ENCODE measurements at places on chromosomes 11 and 22. TPM values are rescaled to one million over a fixed set of nuclear protein-coding genes. Genes with fewer than 3 reads are reported as not detected.
A peak's percentile ranks its signal among the peaks of the same experiment; 100 is the strongest.

The C1QTNF4 gene
- 0.19 TPM for total RNA-seq

The ACP2 gene
- total RNA-seq: 24.8 TPM

- H3K4me3 ChIP-seq: no peak overlapping the region
- H3K4me1 ChIP-seq: no peaks in the 10 kb centered on the region
- no peak for DNase-seq
- H3K27ac ChIP-seq: no peak overlapping the region
- H3K27me3 ChIP-seq: peaks cover 5% of the 10 kb centered on the region
These were observed 83.9 kb upstream of the USP47 start for GRCh38 chr11:11757909-11758308.

- no peak overlapping the region for H3K4me3 ChIP-seq
- no peak overlapping the region for H3K27ac ChIP-seq
- no peaks in the 10 kb centered on the region for H3K36me3 ChIP-seq
- no peaks in the 10 kb centered on the region for H3K27me3 ChIP-seq
- no peaks in the 10 kb centered on the region for H3K4me1 ChIP-seq
- DNase-seq: no peak
These were observed 62.6 kb upstream of the WT1 start for GRCh38 chr11:32497951-32498350.

GRCh38 chr11:131331546-131331945 is 38.9 kb upstream of the NTM start:
- no peak overlapping the region for H3K4me3 ChIP-seq
- no peaks in the 10 kb centered on the region for H3K4me1 ChIP-seq
- no peaks in the 10 kb centered on the region for H3K27me3 ChIP-seq
- H3K36me3 ChIP-seq: no peaks in the 10 kb centered on the region
- H3K27ac ChIP-seq: no peak overlapping the region
- DNase-seq: no peak

DNA sequence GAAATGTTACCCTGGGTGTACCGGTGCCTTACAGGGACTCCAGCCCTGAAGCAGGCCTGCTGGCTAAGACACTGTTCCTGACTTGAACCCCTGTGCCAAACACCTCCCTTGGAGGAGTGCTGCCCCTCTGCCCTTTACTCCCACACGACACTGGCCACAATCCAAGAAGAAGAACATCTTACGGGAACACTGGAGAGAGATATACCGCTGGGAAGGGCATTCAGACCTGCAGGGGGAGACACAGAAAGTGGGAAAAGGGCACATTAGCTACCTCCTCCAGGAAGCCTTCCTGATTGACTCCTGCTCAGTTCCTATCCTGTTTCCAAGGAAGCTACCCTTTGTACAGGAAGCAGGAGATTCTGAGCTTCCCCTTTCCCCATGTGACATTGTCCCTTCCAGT is 18.7 kb downstream of the TMPRSS13 start:
- no peak overlapping the region for H3K4me3 ChIP-seq
- no peak for DNase-seq
- peaks cover 18% of the 10 kb centered on the region for H3K4me1 ChIP-seq
- no peaks in the 10 kb centered on the region for H3K27me3 ChIP-seq

DNA sequence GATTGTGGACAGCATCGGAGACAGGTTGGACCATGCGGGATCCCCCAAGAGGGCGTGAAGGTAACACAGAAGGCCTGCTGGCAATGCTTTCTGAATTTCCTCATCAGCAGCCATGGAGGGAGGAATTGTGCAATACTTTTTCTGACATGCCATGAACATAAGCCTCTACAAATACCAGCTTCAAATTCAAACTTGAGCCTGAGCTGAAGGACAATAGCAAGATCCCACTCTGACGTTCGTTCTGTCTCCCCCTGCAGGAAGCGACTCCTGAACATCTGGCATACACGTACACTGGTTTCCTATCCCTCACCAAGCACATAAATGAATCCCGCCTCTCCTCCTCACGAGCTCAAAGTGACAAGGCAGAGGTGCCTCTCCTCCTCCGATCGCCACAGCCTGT is 312.2 kb downstream of the BRD1 start:
- DNase-seq: no peak
- H3K4me1 ChIP-seq: peaks cover 4% of the 10 kb centered on the region
- peaks cover 7% of the 10 kb centered on the region for H3K36me3 ChIP-seq
- no peak overlapping the region for H3K4me3 ChIP-seq

DNA sequence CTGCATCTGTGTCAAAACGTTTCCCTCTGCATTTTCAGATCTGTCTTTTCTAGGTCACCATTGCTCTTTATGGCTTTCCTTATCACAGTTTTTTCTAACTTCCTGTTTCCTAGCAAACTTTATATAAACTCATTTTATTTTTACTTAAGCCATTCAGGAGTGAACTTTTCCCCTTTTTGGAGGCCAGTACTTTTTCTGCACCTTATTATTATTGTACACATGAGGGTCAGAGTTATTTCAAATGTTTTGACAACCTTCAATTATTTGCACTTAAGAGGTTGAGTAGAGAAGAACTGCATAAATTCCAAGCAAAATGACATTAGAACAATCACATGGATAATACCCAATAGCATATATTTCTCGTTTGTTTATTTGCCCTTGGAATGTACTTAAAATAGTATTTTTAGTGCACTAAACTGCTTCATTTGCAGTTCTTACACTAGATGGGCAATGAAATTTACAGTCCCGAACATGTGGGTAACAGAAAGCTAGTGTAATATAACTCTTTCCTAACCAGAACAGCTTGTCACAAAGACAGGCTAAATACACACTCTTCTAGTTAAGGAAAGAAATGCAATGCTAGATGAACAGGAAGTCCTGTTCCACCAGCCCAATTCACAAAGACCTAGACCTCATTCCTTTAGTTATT is 79.5 kb downstream of the UBASH3B start:
- H3K4me1 ChIP-seq: peaks cover 18% of the 10 kb centered on the region
- no peak overlapping the region for H3K27ac ChIP-seq
- H3K27me3 ChIP-seq: peaks cover 8% of the 10 kb centered on the region
- DNase-seq: no peak
- no peaks in the 10 kb centered on the region for H3K36me3 ChIP-seq

GRCh38 chr11:75536786-75537641 is 11.3 kb upstream of the GDPD5 start:
- H3K4me3 ChIP-seq: peak overlapping the region; percentile 54
- H3K4me1 ChIP-seq: peaks cover 32% of the 10 kb centered on the region
- H3K36me3 ChIP-seq: no peaks in the 10 kb centered on the region
- no peaks in the 10 kb centered on the region for H3K27me3 ChIP-seq

GRCh38 chr11:33907421-33907820 is 15.5 kb upstream of the LMO2 start:
- peaks cover 30% of the 10 kb centered on the region for H3K27me3 ChIP-seq
- H3K36me3 ChIP-seq: no peaks in the 10 kb centered on the region
- no peak for DNase-seq
- no peak overlapping the region for H3K4me3 ChIP-seq

- peak within 1 kb of the TSS; percentile 39 for H3K4me3 ChIP-seq
- H3K4me1 ChIP-seq: peaks cover 4% of the 10 kb centered on the region
- DNase-seq: no peak
- H3K27ac ChIP-seq: peak within 1 kb of the TSS; percentile 26
These were observed at the start of gene KCNC1 for GRCh38 chr11:17734418-17734911. Gene KCNC1 (plus strand): TSS chr11:17734781. CDS start chr11:17736003, 1,222 bp downstream.

DNA sequence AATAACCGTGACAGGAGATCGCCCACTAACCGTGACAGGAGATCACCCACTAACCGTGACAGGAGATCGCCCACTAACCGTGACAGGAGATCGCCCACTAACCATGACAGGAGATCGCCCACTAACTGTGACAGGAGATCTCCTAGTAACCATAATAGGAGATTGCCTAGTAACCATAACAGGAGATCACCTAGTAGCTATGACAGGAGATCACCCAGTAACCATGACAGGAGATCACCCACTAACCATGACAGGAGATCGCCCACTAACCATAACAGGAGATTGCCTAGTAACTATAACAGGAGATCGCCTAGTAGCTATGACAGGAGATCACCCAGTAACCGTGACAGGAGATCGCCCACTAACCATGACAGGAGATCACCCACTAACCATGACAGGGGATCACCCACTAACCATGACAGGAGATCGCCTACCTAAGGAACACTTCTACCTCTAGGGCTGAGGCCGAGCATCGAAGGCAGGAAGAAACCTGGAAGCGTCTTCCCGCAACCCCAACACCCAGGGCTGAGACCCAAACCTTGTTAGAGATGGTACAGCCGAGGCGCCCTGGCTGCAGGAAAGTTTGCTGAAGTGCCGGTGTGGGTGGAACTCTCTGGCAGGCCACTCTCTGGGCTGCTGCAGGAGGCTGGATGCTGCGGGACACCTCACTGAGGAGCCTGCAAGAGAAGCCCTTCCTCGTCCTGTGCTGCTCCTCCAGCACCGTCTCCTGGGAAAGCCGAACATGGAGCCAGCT is 67.5 kb upstream of the THY1 start:
- no peak overlapping the region for H3K27ac ChIP-seq
- no peak for DNase-seq
- H3K27me3 ChIP-seq: no peaks in the 10 kb centered on the region

DNA sequence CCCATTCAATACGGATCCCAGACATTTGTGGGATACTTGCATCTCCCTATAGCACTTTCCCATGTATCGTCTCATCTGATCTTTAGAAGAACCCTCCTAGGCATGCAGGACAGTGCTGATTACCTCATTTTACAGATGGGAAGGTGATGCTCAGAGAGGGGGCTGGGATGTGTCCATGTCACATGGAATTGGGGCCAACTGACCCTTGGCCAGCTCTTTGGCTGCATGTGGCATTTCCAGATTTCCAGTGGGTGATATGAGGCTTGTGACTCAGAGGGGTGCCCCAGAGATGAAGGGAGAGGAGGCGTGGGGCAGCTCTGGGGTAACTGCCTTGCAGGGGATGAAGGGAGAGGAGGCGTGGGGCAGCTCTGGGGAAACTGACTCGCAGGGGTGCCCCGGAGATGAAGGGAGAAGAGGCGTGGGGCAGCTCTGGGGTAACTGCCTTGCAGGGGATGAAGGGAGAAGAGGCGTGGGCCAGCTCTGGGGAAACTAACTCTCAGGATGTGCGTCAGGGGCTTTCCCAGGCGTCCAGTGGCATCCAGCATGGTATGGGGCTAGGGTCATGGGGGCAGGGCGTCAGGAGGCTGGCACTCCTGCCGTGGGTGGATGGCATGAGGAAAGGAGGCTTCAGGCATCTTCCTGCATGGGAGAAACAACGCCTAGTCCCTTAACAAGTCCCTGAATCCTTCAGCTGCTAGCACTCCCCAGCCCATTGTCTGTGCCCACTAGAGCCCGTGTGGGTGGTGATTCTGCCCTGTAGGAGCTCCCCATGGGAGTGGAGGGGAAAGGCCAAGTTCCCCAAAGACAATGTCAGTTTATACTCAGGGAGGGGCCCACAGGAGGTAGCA is 11.9 kb upstream of the CERK start:
- peak overlapping the region; percentile 79 for H3K27ac ChIP-seq
- no peaks in the 10 kb centered on the region for H3K27me3 ChIP-seq

DNA sequence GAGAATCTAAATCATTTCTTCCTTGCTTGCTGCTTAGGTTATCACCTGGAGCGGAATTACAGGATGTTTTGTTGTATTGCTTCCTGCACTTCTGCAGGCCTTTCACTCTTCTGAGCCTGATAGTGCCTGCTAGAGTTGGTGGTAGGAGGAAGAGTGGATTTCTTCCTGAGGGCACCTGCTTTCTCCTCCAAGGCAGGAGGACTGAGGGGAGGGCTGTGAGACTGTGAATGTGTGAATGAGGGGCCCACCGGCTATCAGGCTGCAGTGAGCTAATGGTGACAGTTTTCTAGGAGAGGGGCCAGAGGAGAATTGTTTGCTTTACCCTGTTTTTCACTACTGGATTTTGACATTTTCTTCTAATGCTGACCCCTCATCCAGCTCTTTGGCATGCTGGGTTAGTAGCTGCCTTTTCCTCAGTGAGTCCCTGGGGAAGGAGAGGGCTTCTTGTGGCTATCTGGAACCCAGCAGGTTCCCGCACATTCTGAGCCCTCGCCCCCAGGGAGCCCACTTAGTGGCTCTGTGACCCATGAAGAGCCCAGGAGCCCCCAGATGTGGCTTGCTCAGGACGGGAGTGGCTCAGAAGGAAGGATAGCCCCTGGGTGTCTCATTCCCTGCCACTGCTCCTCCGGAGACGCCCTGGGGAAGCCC is 39.1 kb downstream of the DIXDC1 start:
- peaks cover 11% of the 10 kb centered on the region for H3K4me1 ChIP-seq
- H3K27me3 ChIP-seq: peaks cover 6% of the 10 kb centered on the region
- no peak for DNase-seq
- no peak overlapping the region for H3K27ac ChIP-seq

GRCh38 chr11:118295815-118296454 is 8.6 kb upstream of the CD3E start:
- H3K27ac ChIP-seq: peak overlapping the region; percentile 31
- H3K27me3 ChIP-seq: peaks cover 2% of the 10 kb centered on the region
- no peak overlapping the region for H3K4me3 ChIP-seq

DNA sequence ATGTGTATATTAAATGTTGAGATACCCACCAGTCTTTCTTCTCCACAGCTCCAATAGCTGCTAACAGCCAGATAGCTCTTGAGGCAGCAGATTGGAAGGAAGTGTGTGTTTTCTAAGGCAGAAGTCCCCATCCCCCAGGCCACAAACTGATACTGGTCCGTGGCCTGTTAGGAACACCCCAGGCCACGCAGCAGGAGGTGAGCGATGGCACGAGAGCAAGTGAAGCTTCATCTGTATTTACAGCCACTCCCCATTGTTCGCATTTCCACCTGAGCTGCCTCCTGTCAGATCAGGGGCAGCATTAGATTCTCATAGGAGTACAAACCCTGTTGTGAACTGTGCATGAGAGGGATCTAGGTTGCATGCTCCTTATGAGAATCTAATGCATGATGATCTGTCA is 12.7 kb downstream of the CCDC73 start:
- DNase-seq: no peak
- H3K4me3 ChIP-seq: no peak overlapping the region
- peaks cover 6% of the 10 kb centered on the region for H3K27me3 ChIP-seq
- no peaks in the 10 kb centered on the region for H3K36me3 ChIP-seq

DNA sequence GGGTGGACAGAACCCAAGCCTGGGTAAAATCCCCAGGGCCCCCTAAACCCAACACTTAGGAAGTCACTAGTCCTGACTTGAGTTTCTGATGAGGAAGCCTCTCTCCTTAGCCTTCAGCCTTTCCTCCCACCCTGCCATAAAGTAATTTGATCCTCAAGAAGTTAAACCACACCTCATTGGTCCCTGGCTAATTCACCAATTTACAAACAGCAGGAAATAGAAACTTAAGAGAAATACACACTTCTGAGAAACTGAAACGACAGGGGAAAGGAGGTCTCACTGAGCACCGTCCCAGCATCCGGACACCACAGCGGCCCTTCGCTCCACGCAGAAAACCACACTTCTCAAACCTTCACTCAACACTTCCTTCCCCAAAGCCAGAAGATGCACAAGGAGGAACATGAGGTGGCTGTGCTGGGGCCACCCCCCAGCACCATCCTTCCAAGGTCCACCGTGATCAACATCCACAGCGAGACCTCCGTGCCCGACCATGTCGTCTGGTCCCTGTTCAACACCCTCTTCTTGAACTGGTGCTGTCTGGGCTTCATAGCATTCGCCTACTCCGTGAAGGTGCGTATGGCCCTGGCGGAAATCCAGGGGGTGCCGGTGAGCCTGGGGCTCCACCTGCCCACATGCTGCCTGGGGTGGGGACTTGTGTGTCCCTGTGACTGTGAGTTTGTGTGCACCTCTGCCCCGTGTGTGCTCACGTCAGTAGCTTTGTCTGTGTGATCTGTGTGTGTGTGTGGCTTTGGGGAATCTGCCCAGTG is at the start of gene IFITM1:
Gene IFITM1, plus strand, starts transcription at position 254 of the 767 bp plus-strand sequence. Its CDS starts 131 bp downstream, at position 385.
- no peaks in the 10 kb centered on the region for H3K27me3 ChIP-seq
- peaks cover 36% of the 10 kb centered on the region for H3K4me1 ChIP-seq
- peak within 1 kb of the TSS; percentile 96 for H3K4me3 ChIP-seq
- DNase-seq: peak; percentile 93
- H3K27ac ChIP-seq: peak within 1 kb of the TSS; percentile 98

Data from activated CD4-positive, alpha-beta T cell treated with anti-CD3 and anti-CD28 coated beads, Interleukin-2, amount 10 ng/mL, durations not matched to agents 24 days and 14 days (primary cell).